ENCODE measurements at places on chromosomes 5 and 9.

- no peak for DNase-seq
Observed at GRCh38 chr9:16784002-16784401, 86.5 kb downstream of the BNC2 start.

DNA sequence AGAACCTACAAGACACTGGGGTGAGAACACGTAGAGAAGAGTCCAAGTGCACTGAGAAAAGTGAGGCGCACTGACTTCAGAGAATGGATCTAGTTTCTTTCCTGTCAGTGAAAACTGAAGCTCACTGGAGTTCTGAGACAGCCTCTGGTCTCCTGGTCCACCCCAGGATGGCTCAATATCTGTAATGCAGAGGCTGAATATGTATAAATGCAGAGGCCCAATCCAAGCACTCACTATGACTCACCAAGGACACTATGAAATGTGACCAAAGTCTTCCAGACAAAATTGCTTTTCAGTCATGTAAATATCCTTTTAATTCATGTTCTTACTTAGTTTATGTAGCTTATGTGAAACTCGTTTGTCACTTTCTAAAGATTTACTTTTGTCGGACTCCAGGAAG lies 53.8 kb downstream of the NFIB start:
- no peak for DNase-seq

- DNase-seq: no peak
Observed at GRCh38 chr5:170008376-170008775, 28.1 kb upstream of the INSYN2B start.

DNA sequence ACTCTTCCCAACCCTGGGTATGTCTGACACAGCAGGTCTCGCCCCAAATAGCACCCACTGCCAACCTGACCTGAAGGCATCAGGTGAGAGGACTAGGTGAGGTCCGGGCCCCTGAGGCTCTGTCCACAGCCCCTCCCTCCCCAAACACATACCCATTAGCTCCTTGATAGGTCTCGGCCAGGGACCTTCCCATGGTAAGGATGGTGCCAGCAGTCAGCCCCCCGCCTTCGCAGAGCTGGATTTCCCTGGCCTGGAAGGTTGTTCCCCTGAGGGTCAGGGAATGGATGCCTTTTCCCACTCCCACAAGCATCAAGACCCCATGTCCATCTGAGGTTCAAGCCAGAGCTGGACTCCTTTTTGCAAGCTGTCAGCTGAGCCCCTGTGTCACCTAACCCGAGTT lies 2.7 kb downstream of the ENHO start:
- DNase-seq: no peak

DNA sequence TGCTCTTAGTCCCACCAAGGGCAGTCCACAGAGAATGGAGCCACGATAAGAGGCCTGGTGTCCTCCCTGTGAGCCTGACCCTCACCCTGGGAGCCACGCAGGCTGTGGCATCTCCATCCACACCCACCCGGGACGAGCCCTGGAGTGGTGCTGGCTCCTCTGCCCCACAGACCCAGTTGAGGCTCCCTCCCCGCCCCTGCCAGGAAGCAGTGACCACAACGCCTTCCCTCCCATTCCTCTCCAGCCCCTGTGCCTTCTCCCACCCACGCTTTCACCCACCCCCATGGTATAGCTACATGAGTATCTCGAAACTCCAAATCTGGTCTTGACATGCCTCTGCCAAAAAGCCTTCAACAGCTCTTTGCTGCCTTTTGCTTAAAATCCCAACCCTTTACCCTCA lies 57.9 kb downstream of the SEMA4D start:
- no peak for DNase-seq

DNA sequence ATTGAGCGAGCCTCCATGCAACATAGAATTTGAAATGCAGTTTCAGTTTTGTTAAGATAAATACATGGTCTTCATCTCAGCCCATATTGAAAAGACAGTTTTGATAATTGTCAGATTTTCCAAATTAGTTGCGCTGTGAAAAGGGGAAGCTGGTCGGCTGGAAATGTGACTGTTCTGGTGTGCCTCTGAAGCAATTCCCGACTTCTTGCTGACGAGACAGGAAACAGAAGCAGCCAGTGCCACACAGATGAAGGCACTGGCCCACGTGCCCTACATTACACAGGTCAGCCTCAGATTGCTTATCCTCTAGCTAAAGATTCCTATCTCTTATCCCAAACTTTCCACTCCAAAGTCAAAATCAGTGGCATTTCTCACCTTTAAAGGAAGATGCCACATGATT lies 214.1 kb upstream of the TLE4 start:
- no peak for DNase-seq

DNA sequence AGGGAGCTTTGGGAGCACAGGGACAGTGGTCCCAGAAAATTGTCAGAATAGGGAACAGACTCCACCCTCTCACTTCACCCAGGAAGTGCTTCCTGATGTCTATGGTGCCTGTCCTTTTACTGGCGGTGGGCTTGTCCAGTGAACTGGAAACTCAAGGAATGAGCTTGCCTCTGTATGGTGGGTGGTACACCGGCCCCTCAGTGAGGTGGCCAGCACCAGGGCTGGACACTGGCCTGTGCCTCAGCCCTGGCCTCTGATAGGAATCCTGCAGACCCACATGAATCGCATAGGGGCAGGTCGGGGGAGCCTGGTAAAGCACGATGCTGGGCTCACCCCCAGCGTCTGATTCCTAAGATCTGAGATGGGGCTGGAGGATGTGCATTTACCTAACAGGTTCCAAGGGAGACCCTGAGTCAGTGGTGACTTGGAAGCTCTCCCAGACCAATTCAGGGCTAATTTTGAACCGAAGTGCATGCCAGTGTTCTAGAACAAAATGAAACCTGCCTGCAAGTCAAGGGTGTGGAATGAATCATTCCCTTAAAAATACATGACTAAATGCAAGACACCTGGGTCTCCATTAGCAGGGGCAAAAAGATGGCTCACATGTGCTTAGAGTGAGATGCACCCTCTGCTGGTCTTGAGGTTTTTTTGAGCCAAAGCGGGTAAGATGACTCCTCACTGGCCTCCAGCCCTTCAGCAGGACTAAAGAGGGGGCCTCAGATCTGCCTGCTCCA lies 178.3 kb downstream of the HSPA4 start:
- no peak for DNase-seq

- DNase-seq: no peak
Observed at GRCh38 chr9:33024126-33024965, 727 bp upstream of the DNAJA1 start.

DNA sequence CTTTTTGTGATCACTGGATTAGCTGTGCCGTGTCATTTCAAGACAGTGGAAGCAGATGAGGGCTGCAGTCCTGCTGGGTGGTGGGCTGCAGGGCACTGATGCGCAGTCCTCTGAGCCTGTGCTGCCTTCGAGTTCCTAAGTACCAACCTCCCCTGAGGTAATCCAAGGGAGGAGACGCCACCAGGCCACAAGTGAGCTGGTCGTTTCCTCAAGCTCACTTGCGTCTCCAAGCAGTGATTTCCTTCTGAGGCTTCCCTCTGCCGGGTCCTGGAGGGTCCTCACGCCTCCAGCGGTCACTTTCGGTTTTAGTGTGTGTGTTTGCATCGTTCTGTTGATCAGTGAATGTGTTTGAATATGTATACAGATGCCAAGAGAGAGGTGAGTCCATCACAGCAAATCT lies 115.7 kb downstream of the TRIO start:
- DNase-seq: no peak

GRCh38 chr5:140056880-140057279 lies 13.8 kb upstream of the NRG2 start:
- no peak for DNase-seq

GRCh38 chr9:28004900-28005299 lies 431.6 kb upstream of the C9orf72 start:
- no peak for DNase-seq

- DNase-seq: no peak
Observed at GRCh38 chr5:109695005-109695926, 5.5 kb downstream of the MAN2A1 start.

DNA sequence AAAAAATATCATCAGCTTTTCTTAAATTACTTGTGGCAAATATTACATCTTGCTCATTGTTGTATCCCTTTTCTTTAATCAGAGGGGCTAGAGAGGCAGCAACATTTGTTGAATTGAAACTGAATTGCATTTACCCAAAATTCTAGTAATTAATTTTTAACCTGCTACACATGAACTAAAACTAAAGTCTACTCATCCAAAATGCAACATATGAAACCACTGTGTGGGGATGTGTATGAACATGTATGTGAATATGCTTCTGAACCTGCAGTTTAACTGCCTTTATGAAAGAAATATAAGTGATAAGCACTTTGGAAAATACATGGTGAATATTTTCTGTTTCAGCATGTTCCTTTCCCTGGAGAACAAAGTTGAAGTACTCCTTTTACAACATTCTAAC lies 158.5 kb downstream of the KIAA0825 start:
- no peak for DNase-seq

DNA sequence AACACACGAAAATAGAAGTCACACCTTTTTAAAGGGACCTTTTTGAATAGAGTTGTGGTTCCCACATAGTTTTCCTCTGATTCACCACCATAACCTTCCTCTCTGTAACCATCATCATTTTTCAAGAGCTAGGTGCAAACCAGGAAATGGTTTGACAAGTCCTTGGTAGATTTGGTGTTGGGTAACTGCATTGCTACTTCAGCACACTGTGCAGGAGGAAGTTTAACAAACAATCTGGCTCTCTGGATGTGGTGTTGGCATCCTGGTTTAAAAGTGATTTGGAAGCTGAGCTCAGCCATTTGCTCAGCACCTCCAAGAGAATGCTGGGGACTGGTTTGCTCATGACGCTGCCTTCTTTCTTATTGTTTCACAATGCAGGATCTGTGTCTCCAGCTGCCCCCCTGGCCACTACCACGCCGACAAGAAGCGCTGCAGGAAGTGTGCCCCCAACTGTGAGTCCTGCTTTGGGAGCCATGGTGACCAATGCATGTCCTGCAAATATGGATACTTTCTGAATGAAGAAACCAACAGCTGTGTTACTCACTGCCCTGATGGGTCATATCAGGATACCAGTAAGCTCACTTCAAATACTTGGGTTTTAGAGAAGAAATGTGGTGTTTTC lies 213.1 kb downstream of the RFK start:
- DNase-seq: no peak

- no peak for DNase-seq
Observed at GRCh38 chr5:176784218-176785165, 25.9 kb upstream of the UNC5A start.

DNA sequence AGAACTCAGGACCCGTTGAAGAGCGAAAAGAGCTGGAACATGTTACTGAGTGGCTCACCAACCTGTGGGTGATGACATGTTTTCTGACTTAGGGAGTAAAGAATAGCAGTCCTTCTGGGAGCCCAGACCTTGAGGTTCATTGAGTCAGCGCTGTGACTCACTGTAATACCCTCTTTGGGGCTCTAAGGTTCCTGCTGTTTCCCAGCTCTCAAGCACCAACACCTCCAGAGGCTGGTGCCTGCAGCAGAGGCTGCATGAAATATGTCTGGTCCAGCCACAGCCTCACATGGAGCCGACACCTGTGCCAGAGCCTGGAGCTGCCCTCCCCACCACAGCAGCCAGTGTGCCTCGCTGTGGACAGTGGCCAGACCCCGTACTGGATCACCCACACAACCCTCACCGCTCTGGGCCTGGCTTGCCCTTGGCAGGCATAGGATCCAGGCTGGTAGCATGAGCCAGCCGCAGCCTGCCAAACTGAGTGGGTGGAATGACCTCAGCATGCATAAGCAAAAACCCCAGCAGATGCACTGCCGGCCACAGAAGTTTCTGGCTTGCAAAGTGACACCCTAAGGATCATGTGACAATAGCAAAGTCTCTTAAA lies 143.5 kb upstream of the MRPS30 start:
- DNase-seq: no peak

- no peak for DNase-seq
Observed at GRCh38 chr5:148488757-148489156, 105.0 kb downstream of the FBXO38 start.

Measured in esophagus squamous epithelium (tissue), 5 donors.